Esophagus muscularis mucosa (tissue), 4 donors: ENCODE measurements at places on chromosomes 2 and 18. TPM values are rescaled to one million over a fixed set of nuclear protein-coding genes. Genes with fewer than 3 reads are reported as not detected.

HOXD8 gene
- 4.0 TPM for total RNA-seq

- no peak for DNase-seq
Measured at GRCh38 chr2:200761266-200761665, 50.4 kb upstream of the BZW1 start.

DNA sequence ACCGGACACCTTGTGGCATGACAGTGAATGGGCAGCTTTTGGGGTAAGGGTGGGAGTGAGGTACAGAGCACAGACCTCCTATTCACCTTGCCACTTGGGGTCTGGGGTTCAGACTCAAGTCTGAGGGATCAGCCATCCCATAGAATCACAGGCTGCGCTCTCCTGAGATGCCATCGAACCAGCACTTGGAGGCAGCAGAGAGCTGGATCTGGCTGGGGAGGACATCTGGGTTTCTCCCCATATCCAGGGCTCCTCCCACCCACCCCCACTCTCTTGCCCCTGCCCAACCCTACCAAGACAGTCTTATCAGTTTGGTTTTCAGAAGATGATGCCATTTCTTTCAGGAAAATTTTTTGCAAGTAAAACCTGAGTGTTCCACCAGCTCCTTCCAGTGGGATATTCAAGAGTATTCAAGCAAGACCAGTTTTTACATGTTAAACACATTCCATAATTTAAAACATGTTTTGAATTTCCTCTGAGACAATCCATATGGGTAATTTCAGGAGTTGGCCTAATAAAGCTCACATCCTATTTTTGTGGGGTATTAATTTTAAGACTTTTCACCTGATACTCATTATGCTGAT is 29.2 kb upstream of the TEX44 start:
- no peak for DNase-seq

IL1B gene
- 2.7 TPM for total RNA-seq

AKAIN1 gene
- total RNA-seq, result not detected

GRCh38 chr2:189176516-189176915 is 3.0 kb downstream of the COL5A2 start:
- DNase-seq, result no peak

SAG gene
- not detected for total RNA-seq

DNA sequence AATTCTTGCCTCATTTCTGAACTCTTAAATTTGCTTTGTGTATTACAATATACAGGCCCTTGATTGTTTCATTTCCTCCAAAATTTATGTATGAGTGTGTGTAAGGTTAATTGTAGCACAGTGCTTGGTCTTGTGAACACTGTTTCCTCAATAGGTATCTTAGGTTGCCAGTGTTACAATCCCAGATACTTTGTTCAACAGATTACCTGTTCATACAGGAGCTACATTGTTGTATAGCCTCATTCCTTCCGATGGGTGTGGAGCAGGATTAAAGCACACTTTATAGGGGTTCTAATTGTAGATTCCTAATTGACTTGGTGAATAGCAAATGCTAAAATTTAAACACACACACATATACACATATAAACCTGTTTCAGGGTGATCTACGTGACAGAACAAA is 10.7 kb downstream of the RBBP8 start:
- no peak for DNase-seq

FIGN gene
- 12.0 TPM for total RNA-seq

DNA sequence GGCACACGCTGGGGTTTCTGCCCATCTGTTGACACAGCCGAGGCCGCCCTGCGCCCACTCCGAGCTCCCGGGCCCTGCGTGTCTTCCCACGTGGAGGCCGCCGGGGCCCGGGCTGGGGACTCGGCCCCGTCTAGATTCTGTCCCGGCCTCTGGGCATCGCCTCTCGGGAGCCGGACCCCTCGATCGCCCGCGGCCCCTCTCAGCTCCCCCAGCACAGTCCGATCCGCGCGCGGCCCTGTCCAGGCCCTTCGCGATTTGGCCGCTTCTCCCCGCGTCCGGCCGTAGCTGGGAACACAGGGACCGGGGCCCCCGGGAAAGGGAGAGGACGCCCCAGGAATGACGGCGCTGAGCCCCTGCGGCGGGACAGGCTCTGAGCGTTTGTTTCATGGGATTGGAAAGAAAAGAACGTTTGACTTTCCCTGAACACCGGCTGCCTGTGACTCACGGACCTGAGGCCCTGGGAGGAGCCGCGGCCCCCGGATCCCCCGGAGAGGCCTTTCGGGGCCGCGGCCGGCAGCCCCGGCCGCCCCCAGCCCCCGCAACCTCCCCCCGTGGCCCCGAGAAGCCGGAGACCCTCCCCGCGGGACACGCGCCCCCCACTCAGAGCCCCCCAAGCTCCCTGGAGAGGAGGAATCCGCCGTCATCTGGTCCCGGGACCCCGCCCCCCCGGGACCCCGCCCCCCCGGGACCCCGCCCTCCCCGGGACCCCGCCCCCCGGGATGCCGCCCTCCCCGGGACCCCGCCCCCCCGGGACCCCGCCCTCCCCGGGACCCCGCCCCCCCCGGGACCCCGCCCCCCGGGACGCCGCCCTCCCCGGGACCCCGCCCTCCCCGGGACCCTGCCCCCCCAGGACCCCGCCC is 62.7 kb upstream of the CTDP1 start:
- DNase-seq, result no peak

RSAD2 gene
- total RNA-seq, result 7.0 TPM

- no peak for DNase-seq
Measured at GRCh38 chr2:237701033-237701858, 73.9 kb downstream of the LRRFIP1 start.

DNA sequence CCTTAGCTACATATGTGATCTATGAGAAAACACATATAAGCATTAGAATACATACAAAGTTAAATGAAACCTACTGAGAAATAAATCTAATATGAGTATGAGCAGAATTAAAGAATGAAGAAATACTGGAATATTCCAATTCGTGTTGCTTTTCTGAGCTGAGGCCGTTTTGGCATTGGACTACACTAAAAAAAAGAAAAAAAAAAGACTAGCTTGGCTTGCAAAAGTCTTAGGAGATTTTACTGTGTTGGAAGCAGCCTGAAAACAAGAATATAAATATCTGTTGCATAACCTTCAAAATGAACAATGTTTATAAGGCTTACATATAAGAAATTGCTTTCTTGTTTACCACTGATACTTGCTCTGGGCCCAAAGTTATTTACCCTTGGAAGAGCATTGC is 562.8 kb downstream of the TMEM182 start:
- no peak for DNase-seq

GRCh38 chr18:49645841-49646351 is 84.0 kb downstream of the LIPG start:
- DNase-seq, result no peak

DAPL1 gene
- total RNA-seq, result not detected

GRCh38 chr2:171187177-171187576 is 26.5 kb upstream of the TLK1 start:
- no peak for DNase-seq

DNA sequence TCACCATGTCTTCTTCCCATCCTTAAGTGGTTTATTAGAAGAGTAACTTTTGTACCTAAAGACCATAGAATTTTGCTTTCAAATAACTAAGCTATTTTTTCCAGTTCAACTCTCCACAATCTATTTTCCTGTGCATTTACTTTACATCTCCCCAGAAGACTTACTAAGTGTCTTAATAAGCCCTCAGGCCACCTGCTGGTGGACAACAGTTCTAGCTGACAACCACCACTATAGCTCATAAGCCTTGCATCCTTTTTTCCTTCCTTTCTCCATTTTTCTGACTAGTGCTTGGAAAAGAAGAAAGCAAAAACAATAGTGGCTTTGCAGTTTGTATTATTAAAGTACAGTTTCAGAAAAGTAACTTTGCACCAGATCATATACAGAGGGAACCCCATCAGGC is 149.5 kb upstream of the TMEM200C start:
- DNase-seq, result no peak

SULT1C2 gene
- total RNA-seq, result not detected

MEP1B gene
- 0.23 TPM for total RNA-seq

- no peak for DNase-seq
Measured at GRCh38 chr2:32271063-32271462, 6.4 kb upstream of the NLRC4 start.

SLC4A3 gene
- 20.9 TPM for total RNA-seq

DNA sequence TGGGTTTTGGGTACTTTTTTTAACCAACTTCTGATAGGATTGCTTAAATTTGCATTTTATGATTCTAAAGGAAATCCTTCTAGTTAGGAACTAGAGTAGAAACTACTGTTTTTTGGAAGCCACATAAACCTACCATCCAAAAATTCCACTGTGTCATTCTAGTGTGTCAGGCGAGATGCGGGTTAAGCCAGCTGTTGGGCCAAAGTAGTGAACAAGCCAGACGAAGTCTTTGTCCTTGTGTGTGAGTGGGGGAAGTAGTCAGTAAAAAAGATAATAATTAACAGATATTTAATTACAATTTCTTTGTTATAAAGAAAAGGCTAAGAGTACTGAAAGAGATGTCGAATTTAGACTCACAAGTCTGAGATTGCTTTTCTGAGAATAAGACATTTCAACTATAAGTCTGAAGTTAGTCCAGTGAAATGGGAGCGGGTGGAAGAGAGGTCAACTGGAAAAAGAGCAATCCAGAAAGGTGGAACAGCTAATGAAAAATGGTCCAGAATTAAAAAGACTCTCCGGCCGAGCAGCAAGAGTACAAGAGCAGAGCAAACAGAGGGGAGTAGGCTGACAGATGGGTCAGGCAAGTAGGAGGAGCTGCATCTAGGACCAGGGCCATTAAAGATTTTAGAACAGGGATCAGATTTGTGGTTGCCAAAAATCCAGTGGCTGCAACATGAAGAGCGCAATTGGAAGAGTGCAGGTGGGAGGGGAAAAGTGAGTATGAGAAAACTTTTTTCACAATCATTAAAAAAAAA is 1.5 kb downstream of the EPB41L5 start:
- no peak for DNase-seq

DNA sequence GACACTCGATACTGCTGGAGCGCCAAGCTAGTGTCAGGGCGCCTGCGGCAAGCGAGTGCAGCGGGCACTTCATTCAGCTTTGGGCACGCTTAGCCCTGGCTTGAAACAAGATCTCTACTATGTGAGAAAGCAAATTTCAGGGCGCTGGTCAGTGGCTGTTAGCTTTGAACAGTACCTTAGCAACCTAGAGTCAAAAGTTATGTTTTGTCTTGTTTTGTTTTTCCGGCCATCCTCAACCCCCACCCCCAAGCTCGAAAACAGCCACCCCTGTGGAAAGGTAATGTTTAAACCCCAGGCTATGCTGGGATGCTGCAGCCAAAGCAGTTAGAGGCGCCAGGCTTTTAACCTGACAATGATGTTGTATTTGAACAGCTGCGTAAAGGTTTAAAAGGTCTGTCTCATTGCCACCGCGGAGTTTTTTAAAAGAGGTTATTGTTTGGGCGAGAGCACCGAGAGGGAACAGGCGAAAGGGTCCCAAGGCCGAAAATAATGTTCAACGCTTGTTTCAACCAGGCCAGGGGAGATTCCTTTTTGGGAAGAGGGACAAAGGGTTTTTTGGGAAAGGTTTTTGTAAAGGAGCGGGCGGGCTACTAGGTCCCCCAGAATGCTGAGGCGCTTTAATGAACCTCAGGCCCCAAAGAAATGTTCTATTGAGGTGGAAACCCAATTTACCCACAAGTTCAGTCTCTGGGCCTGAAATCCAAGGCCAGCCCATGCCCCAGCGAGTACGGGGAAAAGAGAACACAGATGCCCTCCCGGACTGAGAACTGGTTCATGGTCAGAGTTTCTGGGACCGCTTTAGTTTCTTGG is 2.3 kb upstream of the HOXD10 start:
- no peak for DNase-seq

- no peak for DNase-seq
Measured at GRCh38 chr18:11339188-11339775, 189.9 kb upstream of the PIEZO2 start.
